ENCODE measurements at places on chromosomes 4 and X. TPM values are rescaled to one million over a fixed set of nuclear protein-coding genes. Genes with fewer than 3 reads are reported as not detected.

DNA sequence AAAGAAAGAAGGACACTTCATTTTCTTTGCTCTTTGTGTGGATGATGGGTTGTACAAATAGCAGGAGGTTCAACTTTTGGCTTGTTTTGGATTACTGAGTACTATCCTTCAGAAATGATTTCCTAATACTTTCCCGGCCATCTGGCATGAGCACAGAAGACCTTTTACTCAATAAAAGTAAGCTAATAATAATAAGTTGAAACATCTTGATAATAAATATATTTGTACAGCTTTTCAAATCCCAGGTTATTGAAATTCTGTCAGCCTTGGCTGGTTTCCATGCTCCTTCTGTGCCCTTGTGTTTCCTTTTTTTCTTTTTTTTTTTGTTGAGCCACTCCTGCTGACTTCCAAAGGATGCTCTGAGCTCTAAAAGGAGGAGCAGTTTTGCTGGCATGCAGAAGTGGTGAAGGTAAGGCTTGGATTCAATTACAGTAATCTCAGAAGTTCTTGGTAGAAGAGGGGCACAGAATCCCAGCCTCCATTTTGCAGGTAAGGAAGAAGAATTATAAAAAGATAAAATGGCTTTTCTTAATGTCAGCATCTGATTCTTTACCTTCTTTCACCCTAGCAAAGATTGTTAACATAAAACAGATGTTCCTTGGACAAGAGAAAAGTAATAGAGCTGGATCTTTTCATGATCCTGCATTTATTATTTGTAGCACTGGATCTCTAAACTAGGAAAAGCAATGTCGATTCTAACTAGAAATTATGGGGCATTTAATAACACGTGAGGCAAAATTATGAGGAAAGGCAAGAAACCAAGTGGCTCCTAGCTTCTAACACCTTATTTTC is 31.9 kb downstream of the REPS2 start:
- no peaks in the 10 kb centered on the region for H3K4me1 ChIP-seq
- H3K4me3 ChIP-seq: no peak overlapping the region
- no peak for DNase-seq
- no peak overlapping the region for H3K27ac ChIP-seq
- no peaks in the 10 kb centered on the region for H3K27me3 ChIP-seq

GRCh38 chr4:110616238-110617074 is 6.4 kb downstream of the PITX2 start:
- no peak for DNase-seq
- no peak overlapping the region for H3K27ac ChIP-seq
- no peak overlapping the region for H3K4me3 ChIP-seq
- no peaks in the 10 kb centered on the region for H3K36me3 ChIP-seq

DNA sequence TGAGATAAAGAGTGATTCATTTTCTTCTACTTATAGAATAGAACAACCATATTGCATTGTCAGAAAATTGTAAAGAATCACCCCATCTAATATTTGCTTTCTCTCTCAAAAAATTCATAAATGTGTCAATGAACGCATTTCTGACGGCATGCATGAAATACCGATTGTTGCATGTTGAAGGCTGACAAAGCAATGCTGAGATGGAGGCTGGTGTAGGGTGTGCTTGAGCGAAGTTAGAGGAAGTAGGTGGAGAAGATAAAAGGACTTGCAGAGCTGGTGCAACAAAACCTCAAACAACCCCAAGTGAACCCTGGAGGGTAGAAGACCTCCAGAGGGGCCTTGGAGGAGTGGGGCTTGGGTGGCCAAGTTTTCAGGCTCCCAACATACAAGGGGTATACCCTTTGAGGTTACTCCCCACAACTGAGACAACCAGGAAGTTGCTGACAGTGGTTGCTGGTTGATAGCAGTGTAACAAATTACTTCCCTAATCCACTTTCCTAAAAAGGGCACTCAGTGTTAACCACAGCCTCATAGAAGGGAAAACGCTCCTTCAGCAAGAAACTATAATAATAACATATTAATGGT is 452.7 kb downstream of the NLGN4X start:
- H3K36me3 ChIP-seq: no peaks in the 10 kb centered on the region
- H3K4me3 ChIP-seq: no peak overlapping the region
- H3K27ac ChIP-seq: no peak overlapping the region

GRCh38 chr4:180057299-180057721 is 2185.9 kb upstream of the TENM3 start:
- H3K4me1 ChIP-seq: no peaks in the 10 kb centered on the region
- DNase-seq: peak; percentile 1
- H3K4me3 ChIP-seq: no peak overlapping the region
- H3K27me3 ChIP-seq: peaks cover 54% of the 10 kb centered on the region
- no peak overlapping the region for H3K27ac ChIP-seq
- H3K36me3 ChIP-seq: no peaks in the 10 kb centered on the region

DNA sequence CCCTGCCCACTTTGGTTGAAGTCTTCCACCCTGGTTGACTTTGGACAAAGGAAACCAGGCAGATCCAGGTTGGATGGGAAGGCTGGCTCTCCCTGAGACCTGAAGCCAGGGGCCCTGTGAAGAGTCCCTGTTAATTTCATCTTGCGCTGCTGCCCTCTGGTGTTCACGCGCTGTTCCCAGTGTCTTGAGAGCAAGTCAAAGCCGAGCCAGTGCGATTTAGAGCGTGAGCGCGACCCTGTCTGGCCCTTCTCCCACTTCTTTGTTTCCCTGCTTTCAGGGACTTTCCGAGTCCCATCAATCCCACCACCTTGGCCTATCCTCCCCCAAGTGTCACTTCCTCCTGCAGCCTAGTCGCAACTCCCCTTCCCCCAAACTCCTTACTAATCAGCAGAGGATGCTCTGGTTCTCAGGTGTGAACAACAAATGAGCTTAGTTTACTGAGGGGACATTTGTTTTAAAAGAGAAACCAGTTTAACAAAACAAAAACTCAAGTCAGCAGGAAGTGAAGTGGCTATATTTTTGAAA is 25.8 kb upstream of the CHRNA9 start:
- peak overlapping the region; percentile 58 for H3K4me3 ChIP-seq
- DNase-seq: peak; percentile 86
- no peaks in the 10 kb centered on the region for H3K4me1 ChIP-seq

The PPBP gene
- not detected for total RNA-seq

The DOK7 gene
- total RNA-seq: not detected

The CCKAR gene
- total RNA-seq: not detected

All from GM23248 (cell line).